ENCODE measurements at places on chromosomes 5 and 9.

- no peak for DNase-seq
Measured at GRCh38 chr9:133982971-133983720, 9.0 kb downstream of the VAV2 start.

DNA sequence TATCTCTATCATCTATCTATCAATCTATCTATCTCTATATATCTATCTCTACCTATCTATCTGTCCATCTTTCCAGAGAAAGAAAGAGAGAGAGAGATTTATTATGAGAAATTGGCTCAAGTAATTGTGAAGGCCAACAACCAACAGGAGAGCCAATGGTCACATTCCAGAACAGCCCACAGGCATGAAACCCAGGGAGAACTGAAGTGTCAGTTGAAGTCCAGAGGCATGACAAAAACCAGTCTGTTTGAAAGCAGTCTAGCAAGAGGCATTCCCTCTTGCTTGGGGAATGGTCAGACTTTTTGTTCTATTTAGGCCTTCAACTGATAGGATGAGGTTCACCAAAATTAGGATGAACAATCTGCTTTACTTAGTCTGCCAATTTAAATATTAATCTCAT is 87.6 kb upstream of the PLCXD3 start:
- DNase-seq: peak; percentile 1

- no peak for DNase-seq
Measured at GRCh38 chr9:98150721-98151120, 31.7 kb upstream of the TRIM14 start.

DNA sequence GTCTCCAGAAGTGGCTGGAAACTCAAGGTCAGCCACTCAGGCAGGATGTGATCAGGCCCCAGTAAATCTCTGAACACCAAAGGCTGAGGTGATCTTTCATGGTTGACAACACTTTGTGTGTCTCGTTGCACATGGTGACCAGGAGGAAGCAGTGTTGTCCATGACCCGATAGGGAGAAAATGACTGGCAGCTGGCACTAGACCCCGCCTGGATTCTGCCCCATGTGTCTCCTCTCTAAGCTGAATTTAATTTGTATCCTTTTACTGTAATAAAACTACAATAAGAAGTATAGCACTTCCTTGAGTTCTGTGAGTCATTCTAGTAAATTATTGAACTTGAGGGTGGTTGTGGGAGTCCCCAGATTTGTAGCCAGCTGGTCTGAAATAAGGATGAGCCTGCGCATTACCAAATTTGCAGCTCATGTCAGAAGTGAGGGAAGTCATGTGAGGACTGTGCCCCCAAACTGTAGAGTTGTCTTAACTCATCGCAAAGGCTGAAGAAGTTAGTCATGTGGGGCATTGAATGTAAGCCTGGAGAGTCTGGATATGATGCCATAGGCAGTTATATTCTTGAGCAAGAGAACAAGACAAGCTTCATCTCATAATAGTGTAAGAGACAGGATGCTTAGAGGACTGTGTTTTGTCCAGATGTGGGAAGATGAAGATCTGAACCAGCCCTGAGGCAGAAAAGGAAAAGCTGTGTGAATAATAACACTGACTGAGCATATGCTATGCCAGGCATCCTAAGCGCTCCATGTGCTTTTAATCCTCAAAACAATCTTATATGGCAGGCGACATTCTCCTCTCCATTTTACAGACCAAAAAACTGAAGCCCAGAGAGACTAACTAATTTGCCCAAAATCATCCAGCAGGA is 55.9 kb downstream of the TMEM215 start:
- DNase-seq: no peak

DNA sequence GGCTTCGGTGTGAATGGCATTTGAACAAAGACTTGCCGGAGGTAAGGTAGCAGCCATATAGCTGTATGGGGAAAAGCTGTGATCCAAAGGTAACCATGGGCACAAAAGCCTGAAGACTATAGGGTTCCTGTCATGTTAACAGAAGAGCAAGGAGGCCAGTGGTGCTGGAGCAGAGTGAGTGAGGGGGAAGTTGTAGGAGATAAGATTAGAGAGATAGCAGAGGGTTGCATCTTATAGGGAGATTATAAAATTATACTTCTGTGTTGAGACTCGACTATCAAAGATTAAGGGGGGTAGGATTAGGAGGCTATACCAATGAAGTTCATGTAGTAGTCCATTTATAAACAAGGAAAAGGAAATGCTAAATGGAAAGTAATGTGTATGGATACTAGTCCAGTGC is 3.3 kb downstream of the NCBP1 start:
- no peak for DNase-seq

- DNase-seq: no peak
Measured at GRCh38 chr5:34653708-34654107, 2.4 kb upstream of the RAI14 start.

DNA sequence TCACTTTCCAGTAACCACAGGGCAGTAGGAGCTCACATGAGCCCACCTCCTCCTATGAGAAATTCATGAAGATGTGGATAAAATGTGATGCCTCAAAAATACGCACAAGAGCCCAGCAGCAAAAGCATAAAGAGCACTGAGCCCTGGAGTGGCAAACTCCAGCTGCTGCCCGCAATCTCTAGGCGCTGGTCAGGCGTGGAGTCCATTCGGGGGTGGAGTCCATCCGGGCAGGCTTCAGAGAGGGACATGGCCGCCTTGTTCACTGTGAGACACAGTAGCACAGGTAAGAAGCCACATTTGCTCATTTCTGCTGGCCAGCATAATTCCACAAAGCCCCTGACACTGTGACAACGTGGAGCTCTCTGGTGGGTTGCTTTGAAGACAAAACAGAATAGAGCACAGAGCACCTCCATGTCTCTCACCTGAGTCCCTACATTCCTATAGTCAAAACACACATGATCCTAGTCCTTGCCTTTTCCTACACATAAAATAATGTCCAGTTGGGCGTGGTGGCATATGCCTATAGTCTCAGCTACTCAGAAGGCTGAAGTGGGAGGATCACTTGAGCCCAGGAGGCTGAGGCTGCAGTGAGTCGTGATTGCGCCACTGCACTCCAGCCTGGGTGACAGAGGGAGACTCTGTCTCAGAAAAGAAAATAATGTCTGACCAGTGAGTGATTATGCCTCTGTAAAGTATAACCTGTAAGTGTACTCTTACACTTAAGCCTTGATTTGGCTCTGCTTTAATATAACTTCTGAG is 365.2 kb downstream of the GADD45G start:
- DNase-seq: no peak

- peak; percentile 99 for DNase-seq
Measured at GRCh38 chr9:107707428-107707837, 217.9 kb upstream of the KLF4 start.

- no peak for DNase-seq
Measured at GRCh38 chr9:124037790-124038189, 26.2 kb downstream of the LHX2 start.

DNA sequence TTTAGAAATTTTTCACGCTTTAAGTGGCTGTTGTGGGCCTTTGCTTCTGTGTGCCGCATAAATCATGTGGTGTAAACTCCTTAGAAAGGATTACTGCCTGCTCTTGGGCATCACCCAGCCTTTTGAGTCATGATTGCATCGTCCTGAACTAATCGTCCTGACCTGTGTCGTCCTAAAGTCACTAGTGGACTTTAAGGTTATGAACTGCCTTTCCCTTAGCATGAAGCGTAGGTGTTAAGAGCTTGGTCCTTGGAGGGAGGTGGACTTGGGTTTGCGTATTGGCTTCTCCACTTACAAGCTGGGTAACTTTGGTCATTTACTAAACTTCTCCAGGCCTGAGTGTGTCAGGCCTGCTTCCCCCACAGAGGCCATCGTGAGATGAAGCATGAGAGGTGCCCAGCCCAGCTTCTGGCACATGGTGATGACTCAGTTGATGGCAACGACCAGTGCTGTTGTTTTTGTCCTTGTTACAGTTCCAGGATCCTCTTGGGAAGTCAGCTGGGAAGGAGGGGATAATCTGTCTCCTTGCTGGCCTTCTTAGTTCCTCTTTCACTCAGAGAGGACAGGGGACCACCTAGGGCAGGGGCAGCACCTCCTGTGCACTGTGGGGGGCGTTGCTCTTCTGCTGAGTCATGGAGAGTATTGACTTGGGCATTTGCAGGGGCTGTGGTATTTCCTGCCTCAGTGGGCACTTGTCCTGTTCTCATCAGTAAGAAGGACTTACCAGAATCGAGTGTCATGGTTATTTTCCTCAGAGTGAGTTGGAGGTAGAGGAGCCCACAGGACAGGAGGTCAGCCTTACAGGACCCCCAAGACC is 54.2 kb upstream of the NCS1 start:
- peak; percentile 74 for DNase-seq

DNA sequence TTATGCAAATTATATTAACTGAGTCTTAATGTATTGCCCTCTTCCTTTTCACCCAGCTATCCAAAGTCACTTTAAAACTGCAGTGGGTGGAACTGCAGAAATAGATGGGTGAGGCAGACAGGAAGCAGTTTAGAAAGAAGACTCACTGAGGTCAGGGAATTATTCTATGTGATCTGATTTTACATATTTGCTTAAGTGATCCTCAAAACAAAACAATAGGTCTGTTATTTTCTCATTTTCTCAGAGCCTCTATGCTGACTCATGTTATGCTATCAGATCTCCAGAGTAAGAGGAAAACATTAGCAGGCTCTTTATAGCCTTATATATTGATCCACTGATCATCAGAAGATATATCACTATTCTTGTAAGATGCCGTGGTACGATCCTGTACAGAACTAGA is 63.5 kb downstream of the MRPS27 start:
- DNase-seq: no peak

- no peak for DNase-seq
Measured at GRCh38 chr5:116441223-116441622, 133.4 kb downstream of the SEMA6A start.

DNA sequence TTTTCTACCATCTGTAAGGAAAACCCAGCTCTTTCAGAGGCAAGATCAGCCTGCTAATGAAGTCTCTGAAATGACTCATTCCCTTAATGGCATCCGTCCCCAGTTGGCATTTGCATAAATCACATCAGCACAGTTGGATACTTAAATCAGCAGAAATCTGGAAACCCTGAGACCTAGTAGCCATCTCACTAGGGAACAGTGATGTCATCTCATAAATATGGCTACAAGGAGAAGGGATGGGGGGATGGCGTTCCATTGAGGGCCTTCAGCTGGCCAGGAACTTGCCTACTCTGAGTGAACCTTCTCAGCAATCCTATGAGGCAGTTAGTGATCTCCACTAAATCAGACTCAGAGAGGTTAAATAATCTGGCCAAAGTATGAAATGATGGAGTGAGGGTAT is 81.8 kb downstream of the CMYA5 start:
- DNase-seq: peak; percentile 11

GRCh38 chr5:143896516-143896915 is 84.6 kb downstream of the HMHB1 start:
- DNase-seq: no peak

DNA sequence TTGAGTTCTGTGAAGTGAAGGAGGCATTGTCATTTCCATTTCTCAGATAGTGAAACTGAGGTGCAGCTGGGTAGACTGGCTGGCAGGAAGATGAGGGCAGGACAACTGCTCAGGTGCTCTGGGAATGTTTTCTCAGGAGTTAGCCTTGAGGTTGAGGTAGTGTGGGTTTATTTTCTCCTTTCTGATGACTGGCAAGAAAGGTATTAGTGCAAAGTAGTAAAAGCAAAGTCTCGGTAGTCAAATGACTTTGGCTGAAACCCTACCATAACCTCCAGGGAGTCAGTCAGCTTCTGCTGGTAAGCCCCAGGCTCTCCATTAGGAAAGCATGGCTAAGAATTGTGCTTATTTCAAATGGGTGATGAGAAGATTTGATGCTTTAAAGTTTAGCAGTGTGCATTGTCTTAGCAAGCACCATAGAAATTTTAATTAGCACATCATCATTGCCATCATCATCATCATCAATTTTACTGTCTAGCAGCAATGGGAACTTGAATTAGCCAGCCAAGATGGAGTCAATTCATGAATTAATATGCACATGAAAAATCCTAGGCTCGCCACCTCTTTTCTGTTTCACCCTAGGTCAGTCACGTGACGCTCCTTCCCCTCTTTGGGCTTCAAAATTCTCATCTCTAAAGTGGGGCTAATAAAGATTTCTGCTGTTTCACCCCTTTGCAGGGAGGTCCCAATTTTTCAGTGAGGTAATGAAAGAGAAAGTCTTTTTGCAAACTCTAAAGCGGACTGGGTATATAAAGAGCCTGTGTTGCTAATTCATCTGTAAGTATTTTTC is 10.7 kb upstream of the PAPPA start:
- DNase-seq: no peak

GRCh38 chr5:171344936-171345608 is 36.0 kb downstream of the TLX3 start:
- no peak for DNase-seq

GRCh38 chr9:100066539-100066938 is 32.3 kb downstream of the ERP44 start:
- peak; percentile 84 for DNase-seq

GRCh38 chr9:74293479-74293878 is 203.7 kb upstream of the RORB start:
- no peak for DNase-seq

DNA sequence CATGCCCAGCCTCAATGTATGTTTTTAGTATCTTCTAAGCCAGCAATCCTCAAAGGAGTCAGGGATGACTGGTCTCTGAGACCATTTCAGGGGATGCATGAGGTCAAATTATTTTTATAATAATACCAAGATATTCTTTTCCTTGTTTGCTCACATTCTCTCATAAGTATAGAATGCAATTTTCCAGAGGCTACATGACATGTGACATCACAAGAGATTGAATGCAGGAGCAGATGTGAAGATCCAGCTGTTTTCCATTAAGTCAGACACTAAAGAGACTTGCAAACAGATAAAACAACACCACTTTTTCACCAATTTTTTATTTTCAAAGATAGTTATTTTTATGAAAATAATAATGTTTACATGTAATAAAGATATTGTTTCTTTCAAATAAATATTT is 22.0 kb upstream of the FREM1 start:
- no peak for DNase-seq

- DNase-seq: no peak
Measured at GRCh38 chr5:1548702-1549474, 25.1 kb upstream of the LPCAT1 start.

- peak; percentile 81 for DNase-seq
Measured at GRCh38 chr9:79757881-79758669, 186.3 kb downstream of the TLE4 start.

- DNase-seq: no peak
Measured at GRCh38 chr9:36864491-36865410, 169.3 kb downstream of the PAX5 start.

- DNase-seq: no peak
Measured at GRCh38 chr5:124461941-124462340, 284.5 kb downstream of the ZNF608 start.

DNA sequence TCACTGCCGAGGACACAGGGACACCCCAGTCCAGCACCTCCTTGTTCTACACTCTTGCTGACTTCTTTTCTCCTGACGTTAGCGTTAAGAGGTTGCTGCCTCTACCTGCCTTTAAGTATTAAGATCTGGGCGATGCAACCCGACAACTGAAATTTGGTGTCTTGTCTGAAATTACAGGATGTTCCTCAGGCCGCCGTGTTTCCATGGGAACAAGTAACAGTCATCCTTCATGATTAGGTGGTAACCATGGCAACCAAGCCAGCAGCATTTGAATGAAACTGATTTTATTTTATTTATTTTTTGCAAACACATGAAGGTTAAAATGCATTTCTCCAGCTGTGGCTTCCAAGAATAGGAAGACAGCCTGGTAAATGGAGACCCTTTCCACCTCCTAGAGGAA is 20.8 kb downstream of the DAB2IP start:
- no peak for DNase-seq

GRCh38 chr5:76805821-76806505 is 12.9 kb upstream of the F2RL1 start:
- peak; percentile 100 for DNase-seq
